ENCODE measurements at places on chromosomes 6 and 20.

- no peaks in the 10 kb centered on the region for H3K36me3 ChIP-seq
- DNase-seq: no peak
- peaks cover 44% of the 10 kb centered on the region for H3K4me1 ChIP-seq
- H3K27me3 ChIP-seq: no peaks in the 10 kb centered on the region
- H3K4me3 ChIP-seq: no peak overlapping the region
- peak overlapping the region; percentile 69 for H3K27ac ChIP-seq
Measured at GRCh38 chr20:10556519-10557083, 117.2 kb downstream of the JAG1 start.

- H3K4me1 ChIP-seq: no peaks in the 10 kb centered on the region
- no peaks in the 10 kb centered on the region for H3K36me3 ChIP-seq
- no peaks in the 10 kb centered on the region for H3K27me3 ChIP-seq
- no peak overlapping the region for H3K27ac ChIP-seq
Measured at GRCh38 chr6:139060332-139060731, 31.8 kb downstream of the ABRACL start.

GRCh38 chr20:17530716-17531664, at the start of gene BFSP1:
Gene BFSP1 (minus strand): TSS chr20:17531379. CDS start chr20:17531329, 50 bp downstream.
- peak within 1 kb of the TSS; percentile 68 for H3K27ac ChIP-seq
- H3K4me3 ChIP-seq: peak within 1 kb of the TSS; percentile 73
- peak; percentile 79 for DNase-seq
- H3K36me3 ChIP-seq: no peaks in the 10 kb centered on the region

DNA sequence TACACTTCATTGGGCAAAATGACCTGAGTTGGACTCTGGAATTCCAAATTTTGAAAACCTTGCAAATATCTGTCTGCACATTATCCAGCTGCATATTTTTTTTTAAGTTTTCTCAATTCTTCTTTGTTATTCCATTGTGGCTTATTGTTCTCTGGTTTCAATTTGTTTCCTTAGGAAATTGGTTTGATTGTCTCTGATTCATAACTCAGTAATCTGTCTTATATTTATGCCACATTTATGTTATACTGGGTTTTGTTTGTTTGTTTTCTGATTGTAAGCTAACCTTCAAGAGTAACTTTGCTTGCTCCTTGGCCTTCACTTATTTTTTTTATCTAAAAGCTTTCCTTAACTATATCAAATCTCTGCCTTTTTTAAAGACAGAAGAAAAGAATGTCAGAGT, 193.3 kb upstream of the PLCB4 start:
- no peaks in the 10 kb centered on the region for H3K4me1 ChIP-seq
- no peak overlapping the region for H3K4me3 ChIP-seq
- H3K27me3 ChIP-seq: no peaks in the 10 kb centered on the region

DNA sequence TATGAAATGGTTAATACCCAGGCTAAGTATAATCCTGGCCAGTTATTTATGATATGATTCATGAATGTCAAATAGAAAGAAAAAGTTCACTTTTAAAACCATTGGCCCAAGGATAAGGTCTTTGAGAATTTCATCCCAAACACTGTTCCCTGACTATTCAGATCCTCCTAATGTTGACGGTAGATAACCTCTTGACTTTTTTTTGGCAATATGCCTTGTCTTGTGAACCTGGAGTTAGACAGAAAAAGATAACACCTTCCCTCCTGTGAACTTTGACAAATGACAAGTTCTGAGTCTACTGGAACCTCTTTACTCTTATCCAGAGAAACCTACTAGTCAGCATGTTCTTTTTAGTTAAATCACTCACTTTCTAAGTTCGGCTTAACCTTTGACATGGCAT, 166.8 kb upstream of the PREP start:
- H3K4me3 ChIP-seq: no peak overlapping the region
- DNase-seq: no peak
- H3K27ac ChIP-seq: no peak overlapping the region
- H3K4me1 ChIP-seq: no peaks in the 10 kb centered on the region
- H3K27me3 ChIP-seq: no peaks in the 10 kb centered on the region
- no peaks in the 10 kb centered on the region for H3K36me3 ChIP-seq

- no peaks in the 10 kb centered on the region for H3K36me3 ChIP-seq
- H3K4me3 ChIP-seq: no peak overlapping the region
- no peak for DNase-seq
- H3K27ac ChIP-seq: peak overlapping the region; percentile 65
Measured at GRCh38 chr20:3687655-3688054, 5.8 kb upstream of the ADAM33 start.

DNA sequence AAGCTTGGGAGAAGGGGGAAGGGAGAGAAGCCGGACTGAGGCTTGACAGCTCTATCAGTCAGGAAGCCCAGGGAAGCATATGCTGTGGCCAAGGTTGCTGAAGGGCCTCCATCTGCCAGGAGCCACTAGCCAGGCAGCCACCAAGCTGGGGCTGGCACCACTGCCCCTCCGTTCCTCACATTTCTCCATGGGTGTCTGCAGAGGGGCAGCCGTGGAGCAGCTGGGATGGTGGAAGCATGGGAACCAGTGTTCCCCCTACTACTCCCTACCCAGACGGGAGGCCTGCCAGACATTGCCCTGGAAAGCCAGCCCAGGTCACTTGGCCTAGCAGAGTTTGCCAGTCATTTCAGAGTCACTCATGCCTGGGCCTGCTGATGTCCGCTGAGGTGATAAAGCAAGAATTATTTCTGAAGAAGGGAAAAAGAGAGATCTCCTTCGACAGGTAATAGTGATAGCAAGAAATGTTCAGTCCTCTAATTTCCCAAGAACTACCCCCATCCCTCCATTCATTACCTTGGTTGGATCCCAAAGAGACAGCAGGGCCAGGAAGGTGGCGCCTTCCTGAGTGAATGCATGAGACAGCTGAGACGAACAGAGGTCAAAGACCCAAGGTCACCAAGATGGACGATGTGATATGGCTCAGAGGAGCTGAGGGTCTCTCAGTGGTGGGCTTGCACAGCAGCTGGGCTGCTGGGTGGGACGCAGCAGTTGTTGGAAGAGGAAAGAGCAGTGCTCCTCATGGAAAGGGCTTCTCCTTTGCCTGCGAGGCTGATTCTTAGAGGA, 21.9 kb downstream of the SNPH start:
- no peak for DNase-seq
- H3K27me3 ChIP-seq: no peaks in the 10 kb centered on the region
- no peak overlapping the region for H3K27ac ChIP-seq
- H3K4me1 ChIP-seq: no peaks in the 10 kb centered on the region

- no peak for DNase-seq
- no peaks in the 10 kb centered on the region for H3K36me3 ChIP-seq
- H3K4me1 ChIP-seq: peaks cover 6% of the 10 kb centered on the region
- H3K4me3 ChIP-seq: no peak overlapping the region
- H3K27me3 ChIP-seq: no peaks in the 10 kb centered on the region
- peak overlapping the region; percentile 7 for H3K27ac ChIP-seq
Measured at GRCh38 chr6:136037876-136038460, 186.5 kb downstream of the PDE7B start.

- peak overlapping the region; percentile 69 for H3K27ac ChIP-seq
- H3K36me3 ChIP-seq: no peaks in the 10 kb centered on the region
- no peaks in the 10 kb centered on the region for H3K27me3 ChIP-seq
- DNase-seq: no peak
- no peak overlapping the region for H3K4me3 ChIP-seq
Measured at GRCh38 chr6:56368491-56368890, 121.1 kb upstream of the COL21A1 start.

DNA sequence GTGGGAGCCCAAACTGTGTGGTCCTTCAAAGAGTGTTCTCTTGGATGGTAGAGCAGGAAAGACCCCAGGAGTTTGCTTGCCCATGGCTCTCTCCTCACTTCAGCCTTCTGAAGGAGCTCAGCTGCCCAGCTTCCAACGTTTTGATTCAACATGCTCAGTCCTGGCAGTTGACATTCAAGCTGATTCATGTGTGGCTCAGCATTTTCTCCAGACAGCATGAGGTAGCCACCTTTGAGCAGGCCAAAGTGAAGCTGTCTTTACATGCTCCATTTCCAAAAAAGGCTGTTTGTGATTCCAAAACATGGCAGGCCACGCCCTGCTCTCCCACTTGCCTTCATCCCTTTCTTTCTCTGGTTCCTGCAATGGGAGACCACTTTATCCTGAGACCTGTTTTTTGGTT, 280.2 kb downstream of the TBC1D7 start:
- no peaks in the 10 kb centered on the region for H3K27me3 ChIP-seq
- H3K36me3 ChIP-seq: no peaks in the 10 kb centered on the region
- no peak overlapping the region for H3K4me3 ChIP-seq
- DNase-seq: no peak
- H3K27ac ChIP-seq: no peak overlapping the region
- peaks cover 11% of the 10 kb centered on the region for H3K4me1 ChIP-seq

- H3K4me3 ChIP-seq: no peak overlapping the region
- no peaks in the 10 kb centered on the region for H3K27me3 ChIP-seq
- H3K4me1 ChIP-seq: peaks cover 22% of the 10 kb centered on the region
- H3K36me3 ChIP-seq: peaks cover 13% of the 10 kb centered on the region
Measured at GRCh38 chr20:46056027-46056833, 27.2 kb downstream of the SLC12A5 start.

GRCh38 chr6:80535914-80536565, 429.6 kb downstream of the BCKDHB start:
- H3K36me3 ChIP-seq: no peaks in the 10 kb centered on the region
- no peaks in the 10 kb centered on the region for H3K27me3 ChIP-seq
- no peak overlapping the region for H3K4me3 ChIP-seq
- no peaks in the 10 kb centered on the region for H3K4me1 ChIP-seq

DNA sequence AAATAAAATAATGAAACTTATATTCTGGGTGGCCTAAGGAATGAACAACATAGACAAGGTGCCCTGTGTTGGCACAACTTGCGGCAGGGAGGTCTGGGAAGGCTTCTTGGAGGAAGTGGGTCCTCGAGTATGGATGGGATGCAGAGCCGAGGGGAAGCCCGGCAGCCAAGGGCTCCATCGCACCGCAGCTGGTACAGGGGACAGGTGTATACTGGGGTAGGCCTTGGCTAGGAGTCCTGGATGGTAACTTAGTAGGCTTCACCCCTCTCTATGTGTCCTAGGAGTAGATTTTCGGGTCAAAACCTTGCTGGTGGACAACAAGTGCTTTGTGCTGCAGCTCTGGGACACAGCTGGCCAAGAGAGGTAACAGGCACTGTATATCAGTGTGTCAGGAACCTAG, 28.0 kb downstream of the RAB44 start:
- DNase-seq: no peak
- no peaks in the 10 kb centered on the region for H3K36me3 ChIP-seq
- H3K27ac ChIP-seq: no peak overlapping the region
- no peaks in the 10 kb centered on the region for H3K27me3 ChIP-seq
- H3K4me1 ChIP-seq: no peaks in the 10 kb centered on the region

DNA sequence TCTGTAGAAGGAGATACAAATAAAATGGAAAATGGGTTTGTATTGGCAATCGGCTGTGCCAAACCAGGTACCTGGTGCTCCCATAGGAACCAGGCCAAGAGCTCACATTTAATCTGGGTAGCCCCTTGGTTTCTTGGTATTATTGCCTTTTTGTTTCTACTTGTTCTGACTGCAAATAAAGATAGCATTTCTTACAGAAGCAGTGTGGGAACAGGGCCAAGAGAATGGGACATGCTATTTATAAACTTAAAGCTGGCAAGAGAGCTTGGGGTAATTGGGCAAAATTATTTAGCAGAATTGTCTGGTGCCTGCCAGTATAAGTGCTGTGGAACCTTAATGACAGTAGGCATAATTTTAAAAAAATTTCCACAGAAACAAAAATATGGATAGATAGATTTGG, 113.5 kb upstream of the GLP1R start:
- no peak for DNase-seq
- no peak overlapping the region for H3K4me3 ChIP-seq
- H3K4me1 ChIP-seq: no peaks in the 10 kb centered on the region
- no peak overlapping the region for H3K27ac ChIP-seq

DNA sequence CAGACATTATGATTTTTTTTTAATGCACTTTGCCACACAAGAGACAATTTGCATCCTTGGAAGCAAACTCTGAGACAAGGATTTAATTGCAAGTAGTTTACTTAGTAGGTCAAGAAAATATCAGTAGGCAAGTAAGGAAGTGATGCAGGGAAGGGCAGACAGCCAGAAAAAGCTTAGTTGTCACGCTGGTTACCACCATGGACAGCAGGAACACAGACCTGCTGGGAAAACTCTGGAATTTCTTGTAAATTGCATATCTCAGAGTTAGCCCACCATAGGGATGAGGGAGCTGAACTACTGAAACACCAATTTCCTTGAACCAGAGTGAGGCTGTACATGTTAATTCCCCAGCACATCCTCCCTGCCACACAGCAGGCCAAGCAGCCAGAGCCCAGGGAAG, 92.7 kb downstream of the L3MBTL3 start:
- H3K4me1 ChIP-seq: no peaks in the 10 kb centered on the region
- DNase-seq: no peak
- no peaks in the 10 kb centered on the region for H3K27me3 ChIP-seq
- H3K4me3 ChIP-seq: no peak overlapping the region
- H3K27ac ChIP-seq: no peak overlapping the region

DNA sequence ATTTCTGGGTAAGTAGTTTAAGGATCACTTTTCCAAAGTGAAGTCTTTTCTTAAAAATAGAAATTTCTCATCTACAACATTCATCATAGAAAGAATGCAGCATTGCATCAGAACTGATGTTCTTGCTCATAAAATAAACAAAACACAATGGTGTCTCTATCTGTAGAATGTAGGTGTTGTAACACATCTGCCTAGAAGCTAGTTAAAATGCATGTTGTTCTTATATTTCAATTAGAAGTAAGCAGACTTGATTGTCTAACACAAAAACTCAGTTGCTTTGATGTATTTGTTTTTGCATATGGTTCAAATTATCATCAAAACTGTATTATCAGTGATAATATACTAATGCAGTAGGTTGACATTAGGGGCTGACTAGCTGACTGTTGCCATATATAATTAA, 654.7 kb upstream of the FLRT3 start:
- H3K36me3 ChIP-seq: no peaks in the 10 kb centered on the region
- H3K27ac ChIP-seq: no peak overlapping the region
- DNase-seq: no peak
- no peaks in the 10 kb centered on the region for H3K4me1 ChIP-seq
- H3K27me3 ChIP-seq: no peaks in the 10 kb centered on the region
- H3K4me3 ChIP-seq: no peak overlapping the region

GRCh38 chr6:144134176-144134575, 16.1 kb upstream of the STX11 start:
- H3K4me1 ChIP-seq: no peaks in the 10 kb centered on the region
- no peaks in the 10 kb centered on the region for H3K36me3 ChIP-seq
- H3K27me3 ChIP-seq: no peaks in the 10 kb centered on the region

- DNase-seq: peak; percentile 72
- no peak overlapping the region for H3K27ac ChIP-seq
- no peaks in the 10 kb centered on the region for H3K4me1 ChIP-seq
- H3K4me3 ChIP-seq: no peak overlapping the region
- H3K36me3 ChIP-seq: no peaks in the 10 kb centered on the region
Measured at GRCh38 chr20:47727170-47727880, 58.0 kb downstream of the SULF2 start.

DNA sequence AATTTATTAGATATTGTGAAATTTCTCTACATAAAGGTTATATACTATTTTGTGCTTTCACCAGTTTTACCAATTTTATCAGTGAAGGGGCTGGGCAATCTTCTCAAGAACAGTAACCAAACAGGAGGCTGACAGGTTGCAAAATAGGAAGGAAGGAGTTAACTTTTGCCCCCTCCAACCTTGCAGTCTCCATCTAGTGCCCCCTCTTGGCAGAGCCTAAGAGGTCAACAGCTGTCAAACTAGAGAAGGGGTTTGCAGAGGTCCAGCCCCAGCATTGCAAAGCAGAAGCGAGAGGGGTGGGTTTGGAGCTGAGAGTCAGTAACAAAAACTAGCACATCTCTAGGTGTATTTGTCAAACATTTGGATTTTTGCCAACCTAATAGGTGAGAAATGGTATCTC, 391.0 kb downstream of the CDC5L start:
- no peaks in the 10 kb centered on the region for H3K27me3 ChIP-seq
- DNase-seq: no peak
- H3K36me3 ChIP-seq: no peaks in the 10 kb centered on the region
- no peak overlapping the region for H3K4me3 ChIP-seq
- no peaks in the 10 kb centered on the region for H3K4me1 ChIP-seq

Data from tibial artery (tissue), 4 donors.